ENCODE measurements at places on chromosomes 2 and 18.

GRCh38 chr2:69988086-69988635 is 26.7 kb upstream of the ASPRV1 start:
- DNase-seq, result no peak

GRCh38 chr2:204695506-204695905 is 150.2 kb downstream of the PARD3B start:
- no peak for DNase-seq

- no peak for DNase-seq
These were observed 391.0 kb upstream of the LINC00305 start for GRCh38 chr18:64539847-64540246.

- DNase-seq, result peak; percentile 82
These were observed 2.8 kb upstream of the RESP18 start for GRCh38 chr2:219335373-219335786.

- DNase-seq, result no peak
These were observed 13.1 kb downstream of the ASPRV1 start for GRCh38 chr2:69948032-69948962.

DNA sequence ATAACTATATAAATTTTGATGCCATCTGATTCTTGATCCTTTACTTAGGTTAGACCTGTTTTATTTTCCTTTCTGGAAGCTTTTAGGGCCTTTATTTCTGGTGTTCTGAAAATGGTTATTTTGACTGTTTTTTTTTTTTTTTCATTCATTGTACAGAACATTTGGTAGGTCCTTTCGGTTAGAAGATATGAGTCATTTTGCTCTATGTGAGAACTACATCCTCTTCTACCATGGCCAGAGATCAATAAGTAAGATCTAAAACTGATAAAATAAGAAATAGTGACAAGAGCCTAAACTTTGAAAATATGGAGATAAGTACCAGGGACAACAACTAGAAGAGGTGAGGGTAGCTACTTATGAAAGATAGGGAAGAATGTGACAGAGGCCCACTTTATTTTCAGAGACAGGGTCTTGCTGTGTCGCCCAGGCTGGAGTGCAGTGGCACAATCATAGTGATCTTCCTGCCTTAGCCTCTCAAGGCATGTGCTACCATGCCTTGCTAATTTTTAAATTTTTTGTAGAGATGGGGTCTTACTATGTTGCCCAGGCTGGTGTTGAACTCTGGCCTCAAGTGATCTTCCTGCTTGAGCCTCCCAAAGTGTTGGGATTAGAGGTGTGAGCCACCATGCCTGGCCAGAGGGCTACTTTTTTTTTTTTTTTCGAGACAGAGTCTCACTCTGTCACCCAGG is 66.5 kb downstream of the EIF2AK3 start:
- no peak for DNase-seq

DNA sequence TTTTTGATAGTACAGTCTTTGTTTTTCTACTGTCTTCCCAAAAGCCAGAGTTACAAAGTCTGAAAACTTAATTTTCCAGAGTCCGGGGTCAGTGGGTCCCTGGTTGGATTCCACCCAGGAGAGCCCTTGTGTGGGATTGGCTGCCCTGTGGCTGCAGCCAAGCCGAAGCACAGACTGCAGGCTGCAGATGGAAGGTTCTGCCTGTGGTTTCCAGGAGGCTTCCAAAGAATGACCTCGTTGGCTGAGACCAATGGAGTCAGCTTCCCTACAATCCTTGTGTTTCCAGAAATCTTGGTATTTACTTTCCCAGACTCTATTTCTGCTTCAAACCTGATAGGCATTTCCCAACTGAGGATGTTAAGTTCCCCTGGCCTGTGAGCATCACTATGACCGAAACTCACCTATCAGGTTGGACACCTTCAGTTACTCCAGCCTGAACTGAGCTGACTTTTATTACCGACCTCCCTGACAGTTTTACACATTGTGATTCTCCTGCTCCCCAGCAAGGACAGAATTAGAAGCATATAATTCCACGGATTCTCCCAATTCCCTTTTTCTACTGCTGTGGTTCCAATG is 117.5 kb upstream of the CCDC68 start:
- DNase-seq, result no peak

- no peak for DNase-seq
These were observed 383.4 kb downstream of the CBLN2 start for GRCh38 chr18:72160510-72161445.

DNA sequence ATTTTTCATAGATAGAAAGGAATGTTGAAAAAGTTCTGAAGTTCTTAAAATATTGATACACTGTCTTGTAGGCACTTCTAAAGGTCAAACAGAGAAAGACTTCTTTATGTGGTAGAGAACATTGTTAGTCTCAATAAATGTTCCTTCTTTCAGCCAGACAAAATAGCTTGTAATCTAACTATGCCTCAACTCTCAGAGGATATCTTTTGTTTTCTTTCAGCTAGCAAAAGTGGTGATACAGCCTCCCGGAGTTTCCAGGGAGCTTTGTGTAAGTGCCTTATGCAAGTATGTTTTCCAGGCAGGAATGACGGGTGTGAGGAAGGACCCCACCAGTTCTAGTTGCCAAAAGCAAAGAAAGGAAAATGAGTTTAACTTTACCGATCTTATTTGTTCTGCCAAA is 452.1 kb upstream of the ST6GAL2 start:
- no peak for DNase-seq

DNA sequence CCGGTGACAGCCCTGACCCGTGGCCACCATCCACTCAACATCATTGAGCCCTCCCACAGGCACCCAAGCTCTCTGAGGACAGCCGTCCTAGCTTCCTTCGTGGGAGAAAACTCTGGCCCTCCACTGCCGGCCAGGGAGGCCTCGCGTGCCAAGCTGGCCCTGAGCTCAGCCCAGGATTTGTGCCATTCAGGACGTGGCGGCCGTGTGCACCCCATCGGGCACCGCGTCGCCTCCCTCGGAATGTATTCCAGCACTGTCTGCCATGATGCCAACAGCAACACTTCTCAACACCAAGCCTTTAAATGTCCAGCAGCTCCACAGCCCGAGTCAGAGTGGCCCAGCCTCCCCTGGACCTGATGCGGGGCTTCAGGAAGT is 35.7 kb downstream of the ZNF516 start:
- no peak for DNase-seq

GRCh38 chr18:74463254-74463653 is 6.1 kb upstream of the DIPK1C start:
- no peak for DNase-seq

GRCh38 chr2:100197631-100198153 is 55.3 kb upstream of the AFF3 start:
- no peak for DNase-seq

DNA sequence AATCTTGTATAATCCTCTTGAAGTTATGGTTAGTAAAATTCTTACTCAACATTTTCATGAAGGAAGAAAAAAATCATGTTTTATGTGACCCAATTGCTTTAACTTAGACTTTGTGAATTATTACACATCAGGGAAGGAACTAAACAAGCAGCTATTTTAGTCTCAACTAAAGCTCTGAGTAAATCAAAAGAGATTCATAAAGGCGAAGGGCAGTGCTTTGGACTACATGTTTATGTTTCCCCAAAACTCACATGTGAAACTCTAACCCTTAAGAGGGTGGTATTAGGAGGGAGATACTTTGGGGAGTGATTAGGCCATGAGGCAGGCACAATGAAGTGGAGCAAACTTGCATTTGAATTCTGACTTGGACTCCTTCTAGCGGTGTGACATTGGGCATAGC is 283.7 kb upstream of the POU3F3 start:
- DNase-seq, result no peak

DNA sequence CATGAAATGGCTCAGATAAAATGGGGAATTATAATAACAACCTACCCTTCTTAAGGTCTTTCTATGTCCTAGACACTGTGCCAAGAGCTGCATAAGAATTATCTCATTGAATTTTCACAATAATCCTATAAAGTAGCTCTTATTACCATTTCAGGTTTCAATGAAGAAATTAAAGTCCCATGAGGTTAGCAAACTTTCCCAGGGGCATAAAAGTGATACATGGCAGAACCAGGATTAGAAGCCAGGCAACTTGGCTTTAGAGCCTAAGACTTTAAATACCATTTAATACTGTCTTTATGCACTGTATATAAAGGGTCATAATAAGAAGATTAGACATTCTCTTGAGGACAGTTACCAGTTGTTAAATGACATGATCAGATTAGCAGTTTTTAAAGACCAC is 130.1 kb downstream of the GCA start:
- DNase-seq, result no peak

DNA sequence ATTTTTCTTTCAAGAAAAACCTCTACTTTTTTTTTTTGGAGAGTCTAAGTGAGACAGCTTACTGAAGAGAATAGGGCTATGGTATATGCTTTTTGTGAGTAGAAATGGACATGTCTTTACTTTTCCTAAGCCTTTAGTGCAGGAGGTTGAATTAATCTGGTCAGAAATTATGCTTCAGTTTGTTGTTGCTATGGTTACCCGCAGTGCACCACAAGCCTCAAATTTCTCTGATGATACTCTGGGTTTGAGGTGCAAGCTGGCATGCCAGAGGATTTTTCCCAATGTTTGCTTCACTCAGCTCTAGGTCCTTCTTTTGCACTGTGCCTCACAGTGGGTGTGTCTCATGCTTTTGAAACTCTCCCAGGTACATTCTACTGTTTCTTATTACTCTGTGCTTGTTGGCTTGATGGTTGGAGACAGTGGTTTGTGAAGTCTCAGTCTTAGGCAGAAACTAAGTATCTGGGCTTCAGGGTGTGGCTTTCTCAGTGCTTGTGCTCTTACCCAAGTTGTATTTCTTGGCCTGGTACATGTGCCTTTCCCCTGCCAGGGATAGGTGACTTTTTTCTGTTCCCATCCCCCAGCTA is 278.3 kb downstream of the RBM43 start:
- DNase-seq, result no peak

GRCh38 chr2:166700079-166700478 is 188.2 kb upstream of the XIRP2 start:
- no peak for DNase-seq

- no peak for DNase-seq
These were observed 43.2 kb downstream of the MRPS9 start for GRCh38 chr2:105081006-105081601.

DNA sequence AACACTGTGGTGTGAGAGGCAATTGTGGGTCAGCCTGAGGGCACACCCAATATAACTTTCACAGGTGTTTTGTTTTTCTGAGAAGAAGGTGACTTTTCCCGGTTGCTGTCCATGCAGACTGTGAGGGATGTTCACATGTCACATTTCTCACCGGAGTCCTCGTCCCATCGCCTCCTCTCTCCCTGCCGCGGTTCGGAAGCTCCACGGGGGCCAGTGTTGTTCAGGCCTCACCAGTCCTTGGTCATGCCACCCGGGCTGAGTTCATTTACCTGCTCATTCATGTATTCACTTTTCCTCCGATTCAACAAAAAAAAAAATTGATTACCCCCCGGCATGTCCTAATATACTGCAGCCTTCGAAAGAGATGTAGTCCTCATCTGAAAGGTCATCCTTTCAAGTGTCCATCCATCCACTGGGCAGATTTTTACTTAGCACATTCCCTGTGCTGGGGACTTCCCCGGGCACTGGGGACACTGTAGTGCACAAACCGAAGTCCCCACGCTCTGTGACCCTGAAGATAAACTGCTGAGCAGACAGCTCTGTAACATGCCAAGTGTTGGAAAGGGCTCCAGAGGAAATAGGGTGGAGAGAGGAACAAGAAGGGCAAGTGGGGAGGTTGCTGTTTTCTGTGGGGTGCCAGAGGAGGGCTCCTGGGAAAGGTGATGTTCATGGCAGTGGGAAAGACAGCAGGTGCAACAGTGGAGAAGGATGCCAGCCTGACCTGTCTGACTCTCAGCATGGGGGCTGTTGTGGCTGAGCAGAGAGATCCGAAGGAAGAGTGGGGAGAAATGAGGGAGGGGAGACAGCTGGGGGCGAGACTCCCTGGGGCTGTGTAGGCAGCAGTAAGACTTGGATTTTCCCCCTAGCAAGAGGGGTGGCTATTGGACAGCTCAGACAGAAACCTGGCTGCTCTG is 22.4 kb downstream of the LRRFIP1 start:
- no peak for DNase-seq

DNA sequence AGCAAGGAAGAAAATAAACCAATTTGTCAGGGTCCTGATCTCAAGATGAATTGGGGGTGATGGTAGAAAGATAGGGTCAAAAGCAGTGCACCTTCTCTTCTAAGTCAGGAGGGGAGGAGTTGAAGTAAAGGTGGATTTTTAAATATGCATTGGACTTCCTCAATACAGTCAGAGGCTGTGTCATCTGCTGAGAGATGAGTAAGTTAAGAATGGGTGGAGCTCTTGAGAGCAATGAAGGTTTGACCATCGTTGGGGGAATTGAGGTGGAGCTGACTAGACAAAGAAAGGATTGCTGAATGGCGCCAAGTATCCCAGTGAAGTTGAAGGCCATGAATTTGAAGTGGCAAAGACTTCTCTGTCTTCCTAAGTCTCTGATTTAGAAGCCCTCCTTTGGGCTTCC is 18.4 kb upstream of the CPO start:
- DNase-seq, result no peak

DNA sequence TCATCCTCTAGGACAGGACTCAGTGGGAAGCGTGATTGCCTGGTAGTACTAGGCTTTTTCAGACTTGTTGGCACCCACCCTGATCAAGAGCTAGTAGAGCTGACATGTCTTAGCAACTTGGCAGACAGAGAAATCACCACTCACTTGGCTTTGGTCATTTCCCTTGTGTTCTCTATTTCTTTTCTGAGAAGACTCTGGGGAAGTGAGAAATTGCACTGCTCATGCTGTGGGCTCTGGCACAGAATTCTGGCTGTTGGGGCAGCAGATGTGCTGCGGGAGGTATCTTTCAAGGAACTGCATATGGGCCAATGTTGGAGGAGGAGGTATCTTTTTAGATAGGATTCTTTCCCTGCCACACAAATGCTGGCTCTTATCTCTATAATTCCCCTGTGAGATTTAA is 529.1 kb upstream of the MEX3C start:
- peak; percentile 6 for DNase-seq

DNA sequence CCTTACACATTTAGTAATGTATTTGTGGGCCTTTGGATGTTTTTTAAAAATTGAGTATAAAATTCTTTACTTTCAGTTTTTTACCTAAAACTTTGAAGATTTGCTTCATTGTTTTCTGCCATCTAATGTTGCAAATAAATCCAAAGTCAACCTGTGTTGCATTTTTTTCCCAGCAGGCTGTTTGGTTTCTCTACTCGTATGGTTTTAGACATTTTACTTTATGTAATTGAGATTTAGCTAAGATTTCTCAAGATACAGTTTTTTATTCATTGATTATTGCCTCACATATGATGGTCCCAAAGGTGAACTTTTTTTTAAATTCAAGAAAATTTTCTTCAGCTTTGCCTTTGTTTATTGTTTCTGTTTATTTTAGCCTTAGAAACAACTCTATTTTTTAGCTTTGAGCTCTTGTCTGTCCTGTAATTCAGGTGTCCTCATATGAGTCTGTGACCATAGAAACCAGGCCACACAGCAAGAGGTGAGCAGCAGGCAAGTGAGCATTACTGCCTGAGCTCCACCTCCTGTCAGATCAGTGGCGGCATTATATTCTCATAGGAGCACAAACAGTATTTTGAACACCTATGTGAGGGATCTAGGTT is 53.4 kb upstream of the TBR1 start:
- DNase-seq, result no peak

DNA sequence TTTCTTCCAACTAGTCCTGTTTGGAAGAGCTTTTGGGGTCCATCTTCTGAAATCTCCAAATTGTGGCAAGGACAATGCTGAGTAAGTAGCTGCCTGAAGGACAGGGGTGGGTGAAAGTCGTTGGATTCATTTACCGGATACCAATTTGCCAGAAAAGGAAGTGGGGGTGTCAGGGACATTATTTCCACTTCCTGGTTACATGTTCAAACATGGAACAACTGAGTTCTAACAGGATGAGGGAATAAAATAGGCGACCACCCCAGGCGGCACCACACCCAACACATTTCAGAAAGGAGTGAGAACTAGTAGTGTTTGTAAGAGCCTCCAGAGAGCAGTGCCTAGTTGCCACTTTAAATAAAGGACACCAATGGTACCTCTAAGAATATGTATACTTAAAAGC is 158.6 kb upstream of the SERTAD2 start:
- DNase-seq, result no peak

Measured in NCI-H1436 treated with DMSO at 0.1 percent for 48 hours (cell line).